ENCODE measurements at places on chromosomes 6 and 20. TPM values are rescaled to one million over a fixed set of nuclear protein-coding genes. Genes with fewer than 3 reads are reported as not detected.

DNA sequence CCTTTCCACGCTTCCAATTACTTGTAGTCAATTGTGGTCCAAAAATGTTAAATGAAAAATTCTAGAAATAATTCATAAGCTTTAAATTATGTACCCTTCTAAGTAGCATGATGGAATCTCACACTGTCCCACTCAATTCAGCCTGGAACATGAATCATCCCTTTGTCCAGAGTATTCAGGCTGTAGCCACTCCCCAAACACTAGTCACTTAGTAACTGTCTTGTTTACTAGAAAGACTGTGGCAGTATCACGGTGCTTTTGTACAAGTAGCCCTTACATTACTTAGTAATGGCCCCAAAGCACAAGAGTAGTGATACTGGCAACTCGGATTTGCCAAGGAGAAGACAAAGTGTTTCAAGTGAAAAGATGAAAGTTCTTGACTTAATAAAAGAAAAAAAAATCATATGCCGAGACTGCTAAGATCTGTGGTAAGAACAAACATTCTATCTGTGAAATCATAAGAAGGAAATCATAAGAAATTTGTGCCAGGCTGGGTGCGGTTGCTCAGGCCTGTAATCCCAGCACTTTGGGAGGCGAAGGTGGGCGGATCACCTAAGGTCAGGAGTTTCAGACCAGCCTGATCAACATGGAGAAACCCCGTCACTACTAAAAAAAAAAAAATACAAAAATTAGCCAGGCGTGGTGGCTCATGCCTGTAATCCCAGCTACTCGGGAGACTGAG lies 168.5 kb upstream of the SIM1 start:
- no peaks in the 10 kb centered on the region for H3K36me3 ChIP-seq
- H3K4me3 ChIP-seq, result no peak overlapping the region
- H3K27ac ChIP-seq, result no peak overlapping the region

- peak overlapping the region; percentile 45 for H3K27ac ChIP-seq
- no peaks in the 10 kb centered on the region for H3K36me3 ChIP-seq
- H3K4me3 ChIP-seq, result peak overlapping the region; percentile 48
- H3K27me3 ChIP-seq, result no peaks in the 10 kb centered on the region
Observed at GRCh38 chr20:33686984-33687366, 790 bp upstream of the E2F1 start.

DNA sequence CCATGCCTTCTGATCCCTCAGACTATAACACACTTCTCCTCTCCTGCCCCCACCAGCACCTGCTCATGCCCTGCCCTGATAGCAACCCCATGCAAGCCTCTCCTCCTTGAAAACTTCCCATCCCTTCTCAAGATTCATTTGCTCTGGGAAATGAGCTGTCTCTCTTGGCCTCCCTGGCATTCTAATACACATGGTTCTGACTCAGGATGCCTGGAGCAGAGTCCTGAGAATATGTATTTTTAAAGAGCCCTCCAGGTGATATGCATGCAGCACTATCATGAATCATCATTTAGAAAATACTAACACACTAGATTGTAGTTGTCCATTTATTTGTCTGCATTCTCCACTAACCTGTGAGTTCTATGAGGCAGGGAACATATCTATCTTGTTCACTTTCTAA lies 26.6 kb downstream of the HDGFL1 start:
- no peak for DNase-seq
- no peak overlapping the region for H3K27ac ChIP-seq
- H3K4me1 ChIP-seq, result no peaks in the 10 kb centered on the region
- H3K4me3 ChIP-seq, result no peak overlapping the region
- H3K36me3 ChIP-seq, result no peaks in the 10 kb centered on the region

- no peak for DNase-seq
- no peak overlapping the region for H3K4me3 ChIP-seq
- no peak overlapping the region for H3K27ac ChIP-seq
- no peaks in the 10 kb centered on the region for H3K36me3 ChIP-seq
- H3K4me1 ChIP-seq, result no peaks in the 10 kb centered on the region
Observed at GRCh38 chr6:16064671-16065072, 64.2 kb upstream of the MYLIP start.

- no peak overlapping the region for H3K4me3 ChIP-seq
- no peaks in the 10 kb centered on the region for H3K4me1 ChIP-seq
- no peak for DNase-seq
- no peaks in the 10 kb centered on the region for H3K36me3 ChIP-seq
Observed at GRCh38 chr6:134564705-134565104, 246.8 kb upstream of the SGK1 start.

GRCh38 chr6:158002249-158002950 lies 20.7 kb downstream of the SYNJ2 start:
- H3K27me3 ChIP-seq, result no peaks in the 10 kb centered on the region
- no peak overlapping the region for H3K4me3 ChIP-seq
- peak overlapping the region; percentile 93 for H3K27ac ChIP-seq
- peaks cover 27% of the 10 kb centered on the region for H3K4me1 ChIP-seq
- H3K36me3 ChIP-seq, result no peaks in the 10 kb centered on the region
- peak; percentile 90 for DNase-seq

DNA sequence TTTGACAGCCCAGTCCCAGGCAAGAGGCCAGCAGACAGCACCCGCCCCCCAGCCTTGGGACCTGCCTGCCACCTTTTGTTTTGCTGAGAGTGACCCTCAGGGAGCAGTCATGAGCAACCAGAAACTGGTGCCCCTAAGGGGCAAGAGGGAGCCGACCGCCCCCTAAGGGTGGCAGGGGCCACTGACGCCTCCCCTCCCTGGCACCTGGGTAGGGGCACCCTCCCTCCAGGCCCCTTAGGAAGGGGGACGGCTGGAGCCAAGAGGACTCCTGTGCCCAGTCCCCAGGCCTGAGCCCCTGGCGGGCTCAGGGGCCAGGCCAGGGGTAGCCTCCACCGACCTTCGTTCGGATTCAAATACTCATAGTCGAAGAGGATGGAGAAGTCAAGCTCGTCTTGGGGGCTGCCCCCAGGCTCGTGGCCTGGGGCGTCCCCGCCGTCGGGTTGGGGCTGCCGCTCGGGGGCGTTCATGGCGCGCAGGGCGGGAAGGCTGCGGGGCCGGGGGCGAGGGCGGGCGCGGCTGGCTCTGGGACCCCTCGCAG lies 417 bp downstream of the NFATC2 start:
- H3K4me1 ChIP-seq, result peaks cover 9% of the 10 kb centered on the region
- H3K27ac ChIP-seq, result peak overlapping the region; percentile 77
- no peaks in the 10 kb centered on the region for H3K27me3 ChIP-seq
- H3K4me3 ChIP-seq, result peak overlapping the region; percentile 35
- no peaks in the 10 kb centered on the region for H3K36me3 ChIP-seq

- H3K27ac ChIP-seq, result no peak overlapping the region
- no peaks in the 10 kb centered on the region for H3K4me1 ChIP-seq
- no peaks in the 10 kb centered on the region for H3K27me3 ChIP-seq
- DNase-seq, result no peak
- no peak overlapping the region for H3K4me3 ChIP-seq
Observed at GRCh38 chr20:20888266-20888656, 175.8 kb upstream of the RALGAPA2 start.

DNA sequence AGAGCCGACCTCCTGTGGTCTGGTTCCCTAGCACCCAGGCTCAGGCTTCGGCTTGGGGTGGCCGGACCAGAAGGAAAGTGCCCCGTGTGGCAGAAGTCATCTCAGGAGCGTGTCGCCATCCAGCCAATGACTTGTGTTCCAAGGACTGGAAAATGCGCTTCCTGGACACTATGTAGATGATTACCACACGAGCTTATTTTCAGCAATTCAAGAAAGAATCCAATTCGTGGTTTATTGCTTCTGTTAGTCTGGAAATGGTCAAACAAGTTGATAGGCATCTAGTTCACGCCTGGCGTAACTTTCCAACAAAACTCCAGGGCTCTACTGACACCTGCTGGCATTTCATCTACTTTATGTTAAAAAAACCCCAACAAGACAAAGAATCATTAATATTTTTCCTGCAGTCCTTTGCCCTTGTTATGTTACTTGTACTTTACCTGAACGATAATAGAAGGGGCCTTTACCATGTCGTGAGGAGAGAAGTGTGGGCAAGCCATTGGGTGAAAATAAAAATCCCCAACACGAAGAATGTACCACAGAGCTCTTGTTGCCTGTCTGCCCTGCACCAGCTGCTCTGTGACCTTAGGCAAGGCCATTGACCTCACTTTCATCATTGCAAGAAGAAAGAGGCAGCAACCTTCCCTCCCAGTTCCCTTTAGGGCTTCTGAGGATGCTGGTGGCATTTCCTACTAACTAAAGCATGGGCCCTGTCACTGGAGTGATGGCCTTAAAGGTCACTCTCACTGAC lies 154.7 kb upstream of the LAMP5 start:
- H3K27me3 ChIP-seq, result no peaks in the 10 kb centered on the region
- H3K36me3 ChIP-seq, result no peaks in the 10 kb centered on the region
- DNase-seq, result no peak
- no peak overlapping the region for H3K27ac ChIP-seq

DNA sequence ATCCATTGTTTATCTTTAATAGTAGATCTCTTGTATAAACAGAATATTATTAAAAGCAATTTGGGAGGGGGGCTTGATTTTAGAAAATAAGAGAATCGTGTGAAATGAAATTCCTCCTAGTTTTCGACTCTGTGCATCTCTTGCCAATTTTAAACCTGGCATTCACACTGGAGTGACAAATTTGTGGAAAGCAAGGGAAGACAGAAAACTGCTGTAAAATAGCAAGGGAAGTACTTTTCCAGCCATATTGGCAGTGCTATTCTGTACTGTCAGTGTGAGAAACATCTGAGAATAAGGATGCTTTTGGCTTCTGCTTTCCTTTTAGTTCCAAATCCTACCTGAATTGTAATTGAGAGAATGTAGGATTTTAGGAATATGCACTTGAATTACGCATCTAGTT lies 40.2 kb downstream of the TOP1 start:
- no peak overlapping the region for H3K27ac ChIP-seq
- peaks cover 14% of the 10 kb centered on the region for H3K4me1 ChIP-seq
- no peaks in the 10 kb centered on the region for H3K27me3 ChIP-seq
- H3K36me3 ChIP-seq, result no peaks in the 10 kb centered on the region

DNA sequence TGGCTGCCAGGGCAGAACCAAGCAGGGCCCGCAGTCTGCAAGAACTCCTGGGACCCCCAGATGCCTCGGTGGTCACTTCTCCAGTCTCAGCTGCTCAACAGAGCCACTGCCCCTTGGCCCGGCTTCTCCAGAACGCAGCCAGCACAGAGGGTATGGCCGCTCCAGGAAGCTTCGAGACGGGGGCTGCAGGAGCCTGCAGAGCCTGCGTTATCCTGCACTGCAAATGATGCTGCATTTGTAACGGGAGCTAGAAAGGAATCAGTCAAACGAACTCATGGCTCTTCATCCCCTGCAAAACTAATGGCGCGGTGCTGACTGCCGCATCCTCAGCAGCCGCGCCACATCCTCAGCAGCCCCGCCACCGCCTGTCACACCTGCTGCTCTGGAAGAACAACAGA lies 254.9 kb downstream of the TAF4 start:
- no peak for DNase-seq
- no peak overlapping the region for H3K27ac ChIP-seq
- no peaks in the 10 kb centered on the region for H3K36me3 ChIP-seq
- no peaks in the 10 kb centered on the region for H3K4me1 ChIP-seq

DNA sequence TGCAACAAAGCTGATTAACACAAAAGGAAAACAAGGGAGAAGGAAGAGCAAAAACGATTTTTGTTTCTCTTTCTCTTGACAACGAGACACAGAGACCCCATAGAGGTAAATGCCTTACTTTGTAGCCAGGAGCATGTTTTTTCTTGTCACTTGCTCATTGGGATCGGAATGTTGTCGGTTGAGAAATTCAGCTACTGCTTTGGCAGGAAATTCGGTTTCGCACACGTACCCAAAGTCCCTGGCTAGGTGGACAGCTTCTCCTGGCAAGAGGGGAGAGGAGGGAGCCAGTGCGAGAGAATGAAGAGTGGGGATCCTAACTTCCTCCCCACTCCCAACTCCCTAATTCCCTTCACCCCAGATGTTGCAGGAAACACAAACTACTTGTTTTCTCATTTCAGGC lies 14.5 kb downstream of the TFAP2A start:
- no peak overlapping the region for H3K4me3 ChIP-seq
- no peaks in the 10 kb centered on the region for H3K36me3 ChIP-seq
- H3K27ac ChIP-seq, result peak overlapping the region; percentile 76
- H3K4me1 ChIP-seq, result no peaks in the 10 kb centered on the region
- peak; percentile 58 for DNase-seq
- H3K27me3 ChIP-seq, result no peaks in the 10 kb centered on the region

DNA sequence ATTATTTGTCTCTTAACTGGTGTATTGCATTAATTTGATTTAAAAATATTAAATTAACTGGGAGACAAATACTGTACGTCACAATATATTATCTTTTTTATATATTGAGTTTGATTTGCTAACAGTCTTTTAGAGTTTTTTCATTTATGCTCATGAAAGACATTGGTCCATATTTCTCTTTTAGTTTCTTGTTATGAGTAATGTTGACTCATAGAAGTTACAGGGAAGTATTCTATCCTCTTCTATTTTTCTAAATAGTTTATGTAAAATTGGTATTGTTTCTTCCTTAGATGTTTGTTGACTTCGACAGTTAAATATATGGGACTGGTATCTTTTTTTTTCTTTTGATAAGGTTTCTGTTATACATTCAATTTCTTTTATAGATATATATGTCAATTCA lies 1115.6 kb upstream of the CITED2 start:
- no peaks in the 10 kb centered on the region for H3K36me3 ChIP-seq
- DNase-seq, result no peak
- no peaks in the 10 kb centered on the region for H3K27me3 ChIP-seq
- no peaks in the 10 kb centered on the region for H3K4me1 ChIP-seq
- H3K4me3 ChIP-seq, result no peak overlapping the region

GRCh38 chr20:49935746-49936152 lies 448 bp upstream of the RNF114 start:
- H3K4me1 ChIP-seq, result peaks cover 20% of the 10 kb centered on the region
- H3K36me3 ChIP-seq, result no peaks in the 10 kb centered on the region
- peak overlapping the region; percentile 98 for H3K4me3 ChIP-seq
- no peak for DNase-seq
- no peaks in the 10 kb centered on the region for H3K27me3 ChIP-seq

DNA sequence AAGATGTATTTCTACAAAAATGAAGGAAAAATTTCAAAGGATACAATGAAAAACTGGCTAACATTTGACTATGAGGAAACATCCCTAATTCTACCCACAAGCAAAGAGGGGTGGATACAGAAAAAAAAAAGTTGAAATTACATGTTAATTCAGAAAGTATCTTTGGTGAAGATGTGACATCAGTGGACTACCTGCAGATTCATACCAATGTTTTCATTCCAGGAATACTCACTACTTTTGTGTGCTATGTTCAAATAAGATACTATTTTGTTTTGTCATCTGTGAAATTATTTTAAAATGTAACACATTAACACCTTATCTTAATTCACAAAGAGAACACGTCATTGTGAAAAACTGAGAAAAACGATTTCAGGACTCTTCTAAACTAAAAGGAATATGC lies 159.3 kb upstream of the SHLD1 start:
- DNase-seq, result no peak
- no peaks in the 10 kb centered on the region for H3K4me1 ChIP-seq
- H3K36me3 ChIP-seq, result peaks cover 5% of the 10 kb centered on the region
- no peak overlapping the region for H3K4me3 ChIP-seq
- H3K27ac ChIP-seq, result no peak overlapping the region
- H3K27me3 ChIP-seq, result no peaks in the 10 kb centered on the region

Gene VIP
- 0.48 TPM for total RNA-seq

Gene NUS1
- 15.8 TPM for total RNA-seq

Gene C20orf141
- not detected for total RNA-seq

Gene DBNDD2
- total RNA-seq, result 44.5 TPM

All from breast epithelium (tissue), 4 donors.